Stimulated activated CD4-positive, alpha-beta T cell treated with anti-CD3 and anti-CD28 coated beads, Interleukin-4, amount 100 ng/mL, for 24 hours (primary cell): ENCODE measurements at places on chromosomes 7 and 10.

- DNase-seq: no peak
These were observed 34.1 kb downstream of the CHST3 start for GRCh38 chr10:71998119-71998839.

DNA sequence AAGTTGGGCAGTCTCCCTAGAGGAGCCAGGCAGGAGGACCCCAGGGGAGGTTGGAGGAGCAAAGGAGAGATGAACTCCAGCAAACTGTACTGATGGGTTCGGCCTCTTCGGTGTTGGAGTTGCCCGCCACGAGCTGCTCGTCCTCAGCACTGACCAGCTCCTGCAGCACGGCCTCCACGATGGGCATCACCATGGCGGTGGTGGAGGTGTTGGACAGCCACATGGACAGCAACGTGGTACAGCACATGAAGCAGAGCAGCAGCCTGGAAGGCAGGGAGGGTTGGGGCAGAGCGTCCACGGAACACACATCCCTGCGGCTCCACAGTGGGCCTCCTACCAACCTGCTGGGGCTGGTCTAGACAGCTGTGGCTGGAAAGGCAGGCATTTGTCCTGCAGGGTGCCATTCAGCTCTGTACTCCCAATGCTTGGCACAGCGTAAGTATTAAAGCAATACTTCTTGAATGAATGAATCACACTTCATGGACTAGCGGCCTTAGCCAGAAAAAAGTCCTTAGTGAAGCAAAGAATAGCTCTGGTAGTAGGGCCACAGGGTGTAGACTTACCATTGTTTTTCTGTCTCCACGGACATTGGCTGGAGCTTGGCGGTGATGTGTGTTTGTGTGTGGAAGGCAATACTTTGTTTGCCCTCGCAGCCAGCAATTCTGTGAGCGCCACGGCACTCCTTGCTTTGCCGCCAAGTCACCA, 21.8 kb downstream of the SLC13A4 start:
- no peak for DNase-seq

GRCh38 chr10:79314761-79315601, 32.3 kb upstream of the PPIF start:
- no peak for DNase-seq

DNA sequence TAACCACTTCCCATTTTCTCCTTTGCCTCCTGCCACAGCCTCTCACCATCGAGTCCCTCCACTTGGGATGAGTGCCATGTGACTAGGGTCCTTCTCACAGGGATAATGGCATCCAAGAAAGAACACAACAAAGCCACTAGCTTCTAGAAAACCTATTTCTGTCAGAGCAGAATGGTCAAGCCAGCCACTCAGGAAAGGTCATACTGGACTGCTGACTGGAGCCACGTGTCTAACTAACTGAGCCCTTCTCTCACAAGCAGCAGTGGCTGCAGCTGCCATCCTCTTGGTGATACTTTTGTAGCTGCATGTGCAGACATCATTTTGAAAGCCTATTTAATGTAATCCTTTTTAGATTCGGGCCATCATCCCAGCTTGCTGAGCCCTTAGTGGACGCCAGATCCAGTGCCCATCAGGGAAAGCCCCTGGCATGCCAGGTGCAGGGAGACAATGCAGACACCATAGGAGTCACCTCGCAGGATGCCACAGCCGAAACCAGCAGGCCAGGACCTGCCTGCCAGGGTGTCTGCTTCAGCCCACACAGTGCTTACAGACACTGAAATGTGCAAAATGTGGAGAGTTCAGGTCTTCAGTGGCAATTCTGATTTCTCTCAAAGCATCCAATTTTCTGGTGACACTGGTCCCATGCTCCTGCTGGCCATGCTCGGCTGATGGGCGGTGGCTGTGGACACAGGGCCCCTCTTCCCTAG, 98.3 kb upstream of the DDC start:
- no peak for DNase-seq

DNA sequence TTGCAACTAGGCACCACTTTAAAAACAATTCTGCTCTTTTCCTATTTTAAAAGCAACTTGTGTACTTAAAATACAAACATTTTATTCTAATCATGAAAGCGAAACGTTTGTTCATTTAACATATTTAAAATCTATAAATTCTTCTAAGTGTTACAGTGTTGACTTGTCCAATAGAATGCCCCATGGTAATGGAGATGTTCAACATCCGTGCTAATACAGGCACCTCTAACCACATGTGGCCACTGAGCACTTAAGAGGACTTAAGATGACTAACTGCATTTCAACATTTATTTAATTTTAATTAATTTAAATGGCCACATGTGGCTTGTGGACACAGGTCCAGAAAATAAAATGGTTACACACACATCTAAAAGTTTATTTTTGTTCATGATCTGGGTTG, 115.1 kb downstream of the TPK1 start:
- DNase-seq: no peak

DNA sequence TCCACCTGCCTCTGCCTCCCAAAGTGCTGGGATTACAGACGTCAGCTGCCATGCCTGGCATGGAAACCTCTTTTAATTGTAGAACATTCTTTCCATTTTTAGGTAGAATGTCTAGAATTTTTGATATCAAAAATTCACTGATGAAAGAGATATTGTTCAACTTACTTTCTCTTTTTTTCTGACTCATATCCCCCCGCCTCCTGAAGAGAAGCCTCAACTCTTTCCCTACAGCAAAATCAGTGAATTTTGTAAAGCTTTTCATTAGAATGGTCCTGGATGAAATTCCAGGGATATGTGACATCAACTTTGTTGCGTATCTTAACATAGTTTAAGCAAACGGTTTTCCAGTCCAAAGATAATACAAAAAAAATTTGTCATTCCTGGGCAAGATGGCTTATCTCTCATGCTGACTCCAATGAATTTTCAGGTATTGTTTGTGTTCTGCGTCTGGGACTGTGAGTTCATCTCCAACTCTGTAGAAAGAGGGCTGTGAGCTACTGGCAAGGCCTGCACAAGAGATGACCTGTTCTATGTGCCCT, 256.8 kb downstream of the BMPER start:
- DNase-seq: no peak

DNA sequence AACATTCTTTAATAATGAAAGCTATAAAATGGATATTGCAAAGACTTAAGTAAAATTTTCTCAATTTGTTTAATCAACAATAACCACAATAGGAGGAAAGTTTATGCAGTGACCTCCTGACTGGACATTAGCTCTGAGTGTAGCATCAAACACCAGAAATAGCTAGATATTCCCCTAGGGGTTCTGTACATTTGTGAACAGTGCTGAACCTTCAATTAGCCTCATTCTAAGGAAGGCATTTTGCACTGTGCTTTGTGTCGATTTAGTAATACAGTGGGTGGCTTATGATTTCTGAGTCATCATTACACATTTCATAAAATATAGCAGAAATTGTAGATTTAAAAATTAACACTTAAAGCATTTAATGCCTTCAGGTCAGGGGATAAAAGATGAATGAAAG, 367.3 kb upstream of the PCDH15 start:
- no peak for DNase-seq

DNA sequence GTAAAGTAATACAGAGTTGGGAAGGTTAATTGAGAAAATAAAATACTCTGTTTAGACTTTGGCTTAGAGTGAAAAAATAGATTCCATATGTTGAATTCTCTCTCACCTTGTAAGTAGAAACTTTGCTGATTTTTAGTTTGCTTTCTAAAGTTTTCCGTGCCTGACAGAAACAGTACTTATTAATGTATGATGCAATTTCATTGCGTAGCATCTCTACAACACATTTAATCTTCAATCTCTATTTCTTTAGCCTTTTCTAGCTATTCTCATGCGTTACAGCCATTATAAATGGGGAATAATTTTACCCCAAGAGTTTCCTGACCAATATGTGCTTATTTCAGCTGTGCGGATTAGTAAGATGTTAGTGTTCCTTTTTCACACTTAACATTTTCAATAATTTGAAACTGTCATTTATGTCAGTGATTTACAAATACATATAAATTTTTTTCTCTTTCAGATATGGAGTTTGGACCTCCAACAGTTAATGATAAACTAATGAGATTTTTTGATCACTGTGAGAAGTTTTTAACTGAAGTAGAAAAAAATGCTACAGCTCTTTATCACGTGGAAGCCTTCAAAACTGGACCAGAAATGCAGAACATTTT, 3.3 kb downstream of the MINPP1 start:
- DNase-seq: no peak

GRCh38 chr7:83486957-83487356, 162.0 kb downstream of the SEMA3E start:
- no peak for DNase-seq

DNA sequence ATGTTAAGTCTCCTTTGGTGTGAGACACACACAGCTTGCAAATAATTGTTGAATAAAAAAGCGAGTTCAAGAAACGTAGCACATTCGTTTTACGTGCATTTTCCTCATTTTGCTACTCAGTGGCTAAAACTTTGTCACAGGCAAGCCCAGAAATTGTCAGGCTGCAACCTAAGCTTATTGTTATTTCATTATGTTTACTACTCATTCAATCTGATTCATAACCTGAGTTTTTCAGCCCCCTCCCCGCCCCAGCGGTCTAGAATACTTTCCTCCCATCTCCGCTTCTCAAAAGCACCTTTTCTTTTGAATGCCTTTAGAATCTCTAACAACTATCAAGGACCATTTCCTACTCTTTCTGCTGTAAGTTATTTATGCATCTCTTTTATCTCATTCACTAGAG, 1.1 kb downstream of the FAM133B start:
- no peak for DNase-seq

DNA sequence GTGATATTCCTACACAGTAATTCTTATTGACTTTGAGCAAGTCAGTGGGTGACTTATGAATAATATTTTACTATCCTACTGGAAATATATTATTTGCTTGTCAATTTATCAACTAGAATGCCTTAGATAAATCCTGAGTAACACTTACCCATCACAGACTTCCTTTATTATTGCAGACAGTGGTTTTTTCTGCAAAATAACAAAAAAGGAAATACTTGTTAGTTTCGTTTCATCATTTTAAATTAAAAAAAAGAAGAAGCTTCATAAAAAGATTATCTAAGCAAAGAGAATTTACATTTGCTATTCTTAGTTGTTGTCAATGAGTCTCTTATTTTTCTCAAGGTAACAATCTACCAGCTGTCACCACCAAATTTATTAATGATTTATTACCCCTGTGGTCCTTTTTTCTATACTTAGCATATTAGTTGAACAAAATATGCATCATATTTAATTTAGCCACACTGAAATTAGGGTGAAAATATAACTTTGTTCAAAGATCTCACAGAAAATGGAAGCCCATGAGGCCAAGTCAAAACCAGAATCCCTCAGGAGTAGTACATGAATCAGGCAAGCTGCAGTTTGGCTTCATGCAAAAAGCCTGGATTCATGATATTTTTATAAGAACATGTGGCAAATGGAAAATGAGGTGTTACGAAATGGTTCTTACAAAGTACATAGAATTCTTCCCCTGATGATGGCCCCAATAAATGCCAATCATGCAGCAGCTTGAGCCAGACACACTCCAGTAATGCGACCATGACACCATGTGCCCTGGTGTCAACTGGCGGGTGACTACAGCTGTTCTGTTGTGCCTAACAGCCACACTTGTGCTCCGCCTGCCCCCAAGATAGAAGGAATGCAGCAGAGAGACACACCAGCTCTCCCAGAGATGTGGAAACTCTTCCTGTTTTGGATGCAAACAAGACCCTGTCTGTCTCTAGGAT, 132.6 kb downstream of the ELMO1 start:
- DNase-seq: no peak

GRCh38 chr7:90224195-90224594, 12.7 kb downstream of the STEAP2 start:
- DNase-seq: no peak

DNA sequence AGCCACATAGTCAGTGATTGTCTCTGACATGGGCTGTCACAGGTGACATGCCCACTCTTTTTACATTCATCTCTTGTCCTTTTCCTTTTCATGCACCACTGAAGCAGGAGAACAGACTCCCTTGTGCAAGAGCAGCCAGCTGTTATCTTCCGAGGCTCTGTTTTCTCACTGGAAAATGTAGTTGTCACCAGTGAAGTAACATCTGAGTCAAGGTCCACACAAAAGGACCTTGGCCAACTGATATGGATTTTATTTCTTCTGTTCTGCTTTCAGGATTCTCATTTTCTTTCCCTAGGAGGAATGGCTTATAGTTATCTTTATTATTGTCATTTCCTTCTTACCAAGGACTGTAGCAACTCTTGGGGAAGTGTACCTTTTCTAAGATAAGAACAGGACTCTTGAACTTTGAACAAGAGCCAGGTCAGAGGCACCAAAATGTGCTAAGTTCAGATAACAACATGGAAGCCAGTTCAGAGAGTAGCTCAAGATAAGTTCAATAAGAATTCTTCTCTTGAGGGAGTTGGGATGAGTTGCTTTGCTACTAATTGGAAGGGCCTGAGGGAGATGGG, 22.7 kb downstream of the AVPI1 start:
- no peak for DNase-seq

DNA sequence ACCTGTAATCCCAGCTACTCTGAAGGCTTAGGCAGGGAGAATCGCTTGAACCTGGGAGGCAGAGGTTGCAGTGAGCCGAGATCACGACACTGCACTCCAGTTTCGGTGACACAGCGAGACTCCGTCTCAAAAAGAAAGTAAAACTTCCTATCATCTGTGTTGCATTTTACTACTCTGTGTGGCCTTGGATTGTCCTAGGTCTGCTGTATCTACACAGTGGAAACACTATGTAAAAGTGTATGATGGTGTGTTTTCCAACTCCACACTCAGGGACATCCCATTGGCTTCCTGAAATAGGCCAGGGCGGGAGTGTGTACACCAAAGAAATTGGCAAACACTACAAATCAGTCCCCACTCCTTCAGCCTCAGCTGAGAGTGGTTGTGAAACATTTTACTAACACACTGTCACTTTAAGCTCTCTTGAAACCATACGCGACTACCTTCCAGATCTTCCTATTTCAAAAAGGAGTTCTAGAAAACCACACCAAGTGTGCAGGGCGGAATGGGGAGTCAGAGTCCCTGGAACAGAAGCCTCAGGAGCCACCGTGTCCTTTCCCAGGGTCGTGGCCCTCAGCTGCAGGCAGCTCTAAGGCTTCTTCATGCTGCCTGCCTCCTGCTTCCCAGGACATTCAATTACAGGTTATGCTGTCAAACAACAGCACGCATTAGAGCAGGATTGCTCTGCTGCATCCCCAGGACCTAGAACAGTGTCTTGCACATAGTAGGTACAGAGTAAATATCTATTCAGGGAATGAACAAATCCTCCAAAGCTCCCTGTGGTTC, 275.4 kb downstream of the PARD3 start:
- DNase-seq: no peak

- DNase-seq: peak; percentile 16
These were observed 77.4 kb upstream of the ANLN start for GRCh38 chr7:36312064-36312914.
